ENCODE measurements at places on chromosomes 3 and 15. TPM values are rescaled to one million over a fixed set of nuclear protein-coding genes. Genes with fewer than 3 reads are reported as not detected.

DNA sequence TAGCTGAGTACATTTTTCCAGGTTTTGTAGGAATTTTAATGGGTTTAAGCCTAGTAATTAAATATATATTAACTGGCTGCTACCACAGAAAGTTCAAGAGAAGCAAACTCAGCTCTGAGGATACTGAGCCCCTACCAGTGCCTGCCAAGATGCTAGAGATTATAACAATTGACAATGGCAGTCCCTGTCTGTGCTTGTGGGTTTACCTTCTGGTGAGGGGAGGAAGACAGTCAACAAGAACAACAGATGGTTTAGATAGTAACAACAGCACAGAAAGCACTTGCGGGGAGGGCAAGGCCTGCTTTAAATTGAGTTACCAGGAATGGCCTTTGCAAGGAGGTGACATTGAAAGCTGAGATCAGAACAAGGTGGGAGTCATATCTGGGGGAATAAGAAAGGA is 56.6 kb upstream of the ARHGEF3 start:
- peaks cover 10% of the 10 kb centered on the region for H3K36me3 ChIP-seq
- no peak overlapping the region for H3K4me3 ChIP-seq
- peaks cover 58% of the 10 kb centered on the region for H3K4me1 ChIP-seq
- H3K27ac ChIP-seq: no peak overlapping the region
- DNase-seq: no peak
- H3K27me3 ChIP-seq: no peaks in the 10 kb centered on the region

DNA sequence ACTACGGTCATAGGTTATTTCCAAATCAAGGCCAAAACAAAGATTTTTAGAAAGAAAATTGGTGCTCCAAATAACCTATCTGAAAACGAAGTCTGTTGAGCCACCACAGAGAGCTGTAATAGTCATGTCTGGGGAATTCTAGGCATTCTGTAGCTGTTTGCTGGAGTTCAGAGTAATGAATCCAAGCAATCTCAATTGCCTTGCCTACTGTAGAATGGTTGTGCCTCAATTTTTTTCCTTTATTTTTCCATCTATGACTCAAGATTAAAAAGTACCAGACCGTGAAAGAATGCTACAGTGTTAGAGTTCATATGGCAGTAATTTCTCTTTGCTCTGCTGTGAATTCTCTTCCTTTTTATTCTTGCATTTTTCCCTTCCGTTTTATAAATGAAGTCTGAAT is 1007.2 kb upstream of the ALCAM start:
- DNase-seq: no peak
- no peak overlapping the region for H3K4me3 ChIP-seq
- no peaks in the 10 kb centered on the region for H3K27me3 ChIP-seq
- no peak overlapping the region for H3K27ac ChIP-seq
- H3K4me1 ChIP-seq: no peaks in the 10 kb centered on the region

DNA sequence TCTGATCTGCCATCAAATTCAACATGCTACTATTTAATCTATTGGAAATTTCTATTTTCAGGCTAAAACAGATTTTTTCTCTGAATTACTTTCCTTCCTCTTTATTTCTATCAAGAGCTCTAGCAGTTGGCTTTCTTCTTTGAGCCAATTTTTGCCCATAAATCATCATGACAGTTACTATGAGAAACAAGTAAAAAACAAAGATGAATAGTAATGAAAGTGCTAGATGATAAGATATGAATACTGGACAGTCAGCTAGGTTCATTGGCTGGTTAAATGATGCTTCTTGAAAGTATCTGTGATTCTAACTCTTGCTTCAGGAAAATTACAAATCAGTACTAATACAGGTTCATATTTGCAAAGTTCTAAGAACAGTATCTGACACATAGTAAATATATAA is 38.6 kb upstream of the NANOGP8 start:
- no peak overlapping the region for H3K27ac ChIP-seq
- no peaks in the 10 kb centered on the region for H3K27me3 ChIP-seq

GRCh38 chr3:189838291-189838690 is 207.1 kb downstream of the TP63 start:
- no peak overlapping the region for H3K4me3 ChIP-seq
- no peak overlapping the region for H3K27ac ChIP-seq
- H3K4me1 ChIP-seq: peaks cover 8% of the 10 kb centered on the region

DNA sequence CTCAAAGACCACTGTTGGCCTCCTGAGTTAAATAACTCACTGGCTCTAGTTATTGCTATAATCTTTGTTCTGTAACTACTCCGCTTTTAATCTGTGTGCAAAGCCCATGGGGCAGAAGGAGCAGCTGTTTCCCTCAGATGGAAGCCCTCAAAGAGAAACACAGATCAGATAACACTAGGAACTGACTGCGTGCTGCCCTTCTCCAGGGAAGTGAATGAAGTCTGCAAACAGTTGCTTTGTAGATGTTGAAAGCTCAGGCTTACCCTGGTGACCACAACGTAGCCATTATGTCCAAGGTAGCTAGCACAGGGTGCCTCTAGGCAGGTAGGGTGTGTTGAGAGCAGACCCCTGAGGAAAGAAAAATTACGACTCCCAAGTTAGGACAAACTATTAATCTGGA is 152.3 kb upstream of the STAC start:
- no peak for DNase-seq
- peaks cover 12% of the 10 kb centered on the region for H3K27me3 ChIP-seq
- no peak overlapping the region for H3K4me3 ChIP-seq
- H3K27ac ChIP-seq: no peak overlapping the region
- no peaks in the 10 kb centered on the region for H3K36me3 ChIP-seq

- no peak overlapping the region for H3K27ac ChIP-seq
- H3K27me3 ChIP-seq: no peaks in the 10 kb centered on the region
- H3K36me3 ChIP-seq: no peaks in the 10 kb centered on the region
- no peak overlapping the region for H3K4me3 ChIP-seq
- H3K4me1 ChIP-seq: peaks cover 36% of the 10 kb centered on the region
Measured at GRCh38 chr3:15292765-15293522, 39.4 kb downstream of the SH3BP5 start.

DNA sequence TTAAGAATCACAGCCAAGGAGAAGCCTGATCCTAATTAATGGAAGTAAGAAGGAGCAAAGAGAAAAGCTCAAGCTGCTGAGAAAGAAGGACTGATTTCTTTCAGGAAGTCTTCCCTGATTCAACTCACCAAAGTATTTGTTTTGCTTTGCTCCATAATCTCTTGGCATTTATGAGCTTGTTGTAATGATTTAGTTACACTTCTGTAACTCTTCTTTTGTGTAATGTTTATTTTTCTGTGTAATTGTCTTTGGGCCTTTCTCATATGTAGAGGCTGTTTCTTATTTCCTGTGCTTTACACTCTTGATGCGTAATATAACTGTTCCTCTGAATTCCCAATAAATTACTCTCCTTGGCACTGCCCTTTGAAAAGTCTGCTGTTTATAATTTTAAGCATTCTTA is 80.0 kb downstream of the COL6A5 start:
- H3K4me3 ChIP-seq: no peak overlapping the region
- no peak overlapping the region for H3K27ac ChIP-seq
- H3K4me1 ChIP-seq: no peaks in the 10 kb centered on the region
- H3K36me3 ChIP-seq: no peaks in the 10 kb centered on the region

GRCh38 chr3:46440531-46441294 is 24.0 kb downstream of the LTF start:
- no peak overlapping the region for H3K4me3 ChIP-seq
- peak; percentile 34 for DNase-seq
- no peaks in the 10 kb centered on the region for H3K27me3 ChIP-seq
- H3K36me3 ChIP-seq: no peaks in the 10 kb centered on the region

- no peak overlapping the region for H3K27ac ChIP-seq
- peaks cover 8% of the 10 kb centered on the region for H3K27me3 ChIP-seq
- no peak for DNase-seq
- H3K4me3 ChIP-seq: no peak overlapping the region
- H3K36me3 ChIP-seq: no peaks in the 10 kb centered on the region
Measured at GRCh38 chr15:27723821-27724220, 375.3 kb downstream of the OCA2 start.

DNA sequence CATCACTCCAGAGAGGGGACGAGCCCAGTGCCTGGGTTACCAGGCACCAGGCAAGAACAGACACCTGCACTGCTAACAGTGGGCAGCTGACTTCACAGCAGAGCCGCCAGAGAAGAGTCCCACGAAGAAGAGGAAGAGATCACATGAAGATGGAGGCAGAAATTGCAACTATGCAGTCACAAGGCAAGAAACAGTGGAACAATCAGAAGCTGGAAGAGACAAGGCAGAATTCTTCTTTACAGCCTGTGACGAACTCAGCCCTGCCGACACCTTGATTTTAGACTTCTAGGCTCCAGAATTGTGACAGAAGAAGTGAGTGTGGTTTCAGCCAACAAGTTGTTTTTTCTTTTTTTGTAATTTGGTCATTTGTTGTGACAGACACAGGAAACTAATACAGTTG is 59.2 kb downstream of the IL12A start:
- H3K27ac ChIP-seq: no peak overlapping the region
- no peaks in the 10 kb centered on the region for H3K36me3 ChIP-seq
- H3K4me3 ChIP-seq: no peak overlapping the region
- H3K27me3 ChIP-seq: peaks cover 3% of the 10 kb centered on the region
- no peaks in the 10 kb centered on the region for H3K4me1 ChIP-seq

DNA sequence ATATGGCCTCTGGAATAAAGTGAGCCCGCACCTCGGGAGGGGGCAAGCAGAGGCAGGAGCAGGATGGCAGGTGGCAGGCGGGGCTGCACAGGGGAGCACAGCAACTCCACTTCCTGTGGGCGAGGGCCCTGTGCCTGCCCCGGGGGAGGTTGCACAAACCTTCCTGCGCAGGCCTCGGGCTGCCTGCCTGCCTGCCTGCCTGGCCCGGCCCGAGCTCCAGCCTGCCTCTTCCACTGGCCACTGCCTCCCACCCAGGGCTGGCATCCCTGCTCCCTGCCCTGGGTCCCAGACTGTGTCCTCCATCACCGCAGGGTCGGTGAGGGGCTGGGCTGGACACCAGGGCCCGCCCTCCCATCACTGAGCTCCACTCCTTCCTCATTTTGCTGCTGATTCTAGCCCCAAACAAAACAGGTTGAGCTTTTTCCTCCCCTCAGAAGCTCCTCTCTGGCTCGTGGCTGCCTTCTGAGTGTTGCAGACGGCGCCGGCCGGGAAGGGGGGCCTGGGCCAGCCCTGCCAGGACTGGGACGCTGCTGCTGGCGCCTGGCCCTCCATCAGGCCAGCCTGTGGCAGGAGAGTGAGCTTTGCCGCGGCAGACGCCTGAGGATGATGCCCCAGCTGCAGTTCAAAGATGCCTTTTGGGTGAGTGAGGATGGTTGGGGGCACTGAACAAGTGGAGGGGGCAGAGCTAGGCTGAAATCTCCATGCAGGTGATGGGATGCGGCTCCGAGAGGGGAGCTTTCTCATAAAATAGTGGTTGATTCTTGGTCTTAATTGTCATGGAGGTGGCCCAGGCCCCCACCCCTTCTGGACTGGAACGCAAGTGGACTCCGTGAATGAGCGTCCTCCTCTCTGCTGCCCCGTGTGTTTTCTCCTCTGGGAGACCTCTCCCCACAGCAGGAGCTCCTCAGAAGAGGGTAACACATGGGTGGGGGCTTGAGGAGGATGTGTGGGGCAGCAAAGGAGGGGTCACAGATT is at the start of gene PSTPIP1:
Gene PSTPIP1, plus strand, starts transcription at position 156 of the 975 bp plus-strand sequence. Its CDS starts 448 bp downstream, at position 604.
- H3K4me3 ChIP-seq: peak within 1 kb of the TSS; percentile 95
- peak; percentile 77 for DNase-seq
- H3K27me3 ChIP-seq: no peaks in the 10 kb centered on the region
- H3K27ac ChIP-seq: peak within 1 kb of the TSS; percentile 95

DNA sequence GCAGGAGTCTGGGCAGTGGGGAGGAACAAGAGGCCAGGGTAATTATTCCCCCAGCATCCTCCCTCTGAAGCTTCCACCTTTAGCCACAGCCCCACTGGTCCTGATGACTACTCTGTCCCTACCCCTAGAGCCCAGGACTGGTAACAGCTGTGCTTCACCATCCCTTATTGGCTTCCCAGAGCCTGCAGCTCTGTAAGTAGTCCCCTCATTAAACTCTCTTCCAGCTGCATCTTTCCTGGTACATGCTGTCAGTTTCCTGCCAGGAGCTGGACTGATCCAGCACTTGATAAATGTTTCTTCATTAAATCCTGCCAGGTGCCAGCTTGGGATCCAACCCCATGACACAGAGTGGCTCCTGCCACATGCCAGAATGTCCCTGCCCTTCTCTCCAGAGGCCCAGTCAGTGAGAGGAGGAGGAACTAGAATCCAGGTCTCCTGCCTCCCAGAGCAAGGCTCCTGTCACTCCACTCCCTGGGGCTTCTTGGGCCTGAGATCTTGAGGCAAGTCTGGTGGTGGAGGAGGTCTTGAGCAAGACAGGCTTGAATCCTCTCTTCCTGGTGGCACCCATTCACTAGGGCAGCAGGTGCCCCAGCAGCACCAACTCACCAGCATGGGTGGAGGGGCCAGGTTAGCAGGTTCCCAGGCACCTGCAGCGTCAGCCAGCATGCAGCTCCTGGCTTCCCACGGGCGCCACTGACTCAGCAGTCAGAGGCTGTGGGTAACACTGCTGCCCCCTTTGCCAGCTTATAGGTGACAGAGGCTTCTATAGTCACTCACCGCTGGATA is 27.6 kb downstream of the FBXW12 start:
- peaks cover 6% of the 10 kb centered on the region for H3K27me3 ChIP-seq
- no peak overlapping the region for H3K4me3 ChIP-seq
- no peak for DNase-seq
- no peaks in the 10 kb centered on the region for H3K4me1 ChIP-seq

The MSL2 gene
- total RNA-seq: 44.1 TPM

The GABRA5 gene
- not detected for total RNA-seq

The C3orf85 gene
- not detected for total RNA-seq

The CEP19 gene
- total RNA-seq: 5.6 TPM

The LPCAT4 gene
- 49.9 TPM for total RNA-seq

The OCA2 gene
- total RNA-seq: not detected

The COL8A1 gene
- not detected for total RNA-seq

The SCG3 gene
- total RNA-seq: not detected

The BNIP2 gene
- 68.4 TPM for total RNA-seq

The SCN11A gene
- 0.12 TPM for total RNA-seq
